ENCODE measurements at places on chromosomes 3 and 15.

DNA sequence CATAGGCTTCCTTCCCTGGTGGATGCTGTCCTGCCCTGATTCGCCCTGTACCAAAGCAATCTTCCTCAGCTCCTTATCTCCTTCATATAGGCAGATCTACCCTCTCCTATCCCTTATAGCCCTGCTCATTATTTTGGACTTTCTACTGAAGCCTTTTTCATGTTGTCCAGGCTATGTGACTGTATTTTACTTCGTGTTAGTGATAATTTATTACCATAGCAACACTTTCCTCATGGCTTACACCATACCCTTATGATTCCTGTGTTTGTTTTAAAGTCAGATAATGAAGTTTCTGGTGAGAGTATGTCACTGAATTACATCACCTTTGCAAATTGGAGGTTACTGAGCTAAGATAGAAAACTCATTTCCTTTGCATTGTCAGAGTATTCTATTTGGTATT, 352.6 kb downstream of the NLGN1 start:
- DNase-seq: no peak

GRCh38 chr3:36409862-36410261, 29.6 kb downstream of the STAC start:
- no peak for DNase-seq

- no peak for DNase-seq
Measured at GRCh38 chr15:59335207-59335786, 37.4 kb downstream of the MYO1E start.

- peak; percentile 49 for DNase-seq
Measured at GRCh38 chr3:113954091-113954685, 6.4 kb downstream of the ZDHHC23 start.

DNA sequence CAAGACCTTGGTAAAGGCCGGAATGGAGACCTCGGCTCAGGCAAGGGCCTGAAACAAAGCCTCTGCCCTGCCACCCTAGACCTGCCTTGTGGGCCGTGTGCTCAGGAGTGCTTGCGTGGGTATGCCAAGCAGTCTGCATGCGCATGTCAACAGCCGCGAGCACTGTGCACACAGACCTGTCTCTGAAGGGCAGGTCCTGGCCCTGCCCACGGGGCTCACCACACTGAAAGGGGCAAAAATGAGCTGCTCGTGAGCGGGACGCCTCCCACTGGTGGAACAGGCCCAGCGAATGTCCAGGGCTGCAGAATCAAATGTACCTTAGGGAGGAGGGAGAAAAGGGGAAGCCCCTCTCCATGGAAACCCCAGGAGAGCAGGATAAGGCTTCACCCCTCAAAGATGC, 44.3 kb upstream of the FGD5 start:
- no peak for DNase-seq

GRCh38 chr3:158652463-158652862, 8.1 kb downstream of the GFM1 start:
- DNase-seq: no peak

GRCh38 chr15:78461171-78461888, 23.3 kb downstream of the IREB2 start:
- no peak for DNase-seq

DNA sequence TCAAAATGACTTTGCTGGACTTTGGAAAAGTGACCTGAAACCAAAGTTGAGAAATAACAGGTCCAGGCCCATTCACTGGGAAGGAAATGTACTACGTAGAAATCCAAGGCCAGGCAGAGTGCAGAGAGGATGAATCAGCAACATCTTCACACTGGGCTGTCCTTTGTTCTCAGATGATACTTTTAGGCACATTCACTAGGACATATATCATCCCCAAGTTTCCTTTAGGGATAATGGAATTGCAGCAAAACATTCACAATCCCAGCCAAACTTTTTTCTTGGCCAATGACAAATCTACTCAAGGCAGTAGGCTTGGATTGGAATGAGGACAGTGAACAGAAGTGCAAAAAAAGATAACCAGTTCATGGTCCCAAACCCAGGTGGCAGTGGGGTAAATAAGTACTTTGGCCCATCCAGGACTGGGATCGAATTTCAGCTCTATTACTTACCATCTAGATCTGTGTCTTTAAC, 75.1 kb downstream of the CLDN11 start:
- no peak for DNase-seq

DNA sequence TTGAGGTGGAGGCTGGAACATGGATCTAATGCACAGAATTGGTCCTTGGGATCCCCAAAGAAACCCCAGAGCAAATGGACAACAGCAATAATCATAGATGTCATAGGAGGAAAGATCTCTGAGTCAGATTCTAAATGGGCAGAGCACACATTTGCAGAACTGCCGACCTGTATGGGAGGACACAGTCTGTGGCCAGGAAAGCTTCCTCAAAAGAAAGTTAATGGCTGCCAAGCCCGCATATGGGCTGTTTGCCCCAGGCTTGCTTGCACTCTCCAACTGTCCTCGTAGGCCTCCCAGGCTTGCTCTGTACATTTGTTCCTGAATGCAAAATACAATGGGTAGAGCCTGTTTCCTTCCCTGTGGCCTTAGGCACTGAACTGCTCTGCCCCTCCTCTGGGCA, 102.0 kb upstream of the PLXNA1 start:
- no peak for DNase-seq

DNA sequence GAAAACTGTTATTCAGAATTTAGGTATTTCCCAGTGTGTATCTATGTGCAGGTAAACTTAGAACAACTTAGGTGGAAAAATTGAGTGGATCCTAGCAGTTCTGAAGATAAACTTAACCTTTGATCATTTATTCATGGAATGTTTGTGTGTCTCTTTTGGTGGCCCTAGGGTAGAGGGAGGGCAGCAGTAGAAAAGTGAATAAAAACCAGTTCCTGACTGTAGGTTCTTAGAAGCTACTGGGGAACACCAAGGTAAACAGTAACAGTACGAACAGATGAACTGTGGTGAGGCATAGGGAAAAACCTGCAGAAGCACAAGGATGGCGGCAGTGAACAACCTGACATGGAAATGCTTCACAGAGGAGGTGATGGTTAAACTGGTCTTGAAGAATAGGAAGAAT, 2.5 kb downstream of the SNRK start:
- DNase-seq: no peak

GRCh38 chr3:55202326-55202725, 274.5 kb upstream of the LRTM1 start:
- no peak for DNase-seq

GRCh38 chr3:43330981-43331380, 44.6 kb downstream of the SNRK start:
- no peak for DNase-seq

- DNase-seq: no peak
Measured at GRCh38 chr15:62026487-62027262, 33.6 kb downstream of the VPS13C start.

GRCh38 chr3:124263168-124263567, 271.2 kb upstream of the ROPN1 start:
- no peak for DNase-seq

DNA sequence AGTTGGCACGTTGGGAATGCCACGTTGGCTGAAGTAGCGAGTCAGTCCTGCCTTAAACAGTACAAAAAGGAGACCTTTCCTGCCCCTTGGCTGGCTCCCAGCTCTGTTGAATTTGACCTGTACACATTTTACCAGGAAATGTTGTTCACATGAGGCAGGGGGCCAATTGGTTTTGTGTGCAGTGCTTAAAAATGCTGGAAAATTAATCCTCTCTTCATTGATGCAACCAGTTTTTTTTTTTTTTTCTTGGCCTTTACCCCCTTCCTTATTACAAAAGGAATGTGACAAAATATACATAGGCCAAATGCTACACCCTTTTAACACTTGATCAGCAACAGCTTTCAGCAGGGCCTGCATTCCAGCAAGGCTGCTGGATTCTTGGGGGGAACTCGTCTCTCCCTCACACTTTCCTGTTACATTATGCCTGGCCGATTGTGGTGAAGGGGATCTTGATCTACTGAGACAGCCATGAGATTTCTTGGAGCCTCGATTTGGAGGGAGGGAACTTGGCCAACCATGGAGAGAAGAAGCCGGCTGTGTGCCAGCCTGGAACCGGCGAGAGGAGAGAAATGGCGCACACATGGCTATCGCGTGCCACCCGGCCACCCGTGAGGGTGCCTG, 93.1 kb downstream of the DNASE1L3 start:
- DNase-seq: no peak

- no peak for DNase-seq
Measured at GRCh38 chr3:58613236-58614132, 36.3 kb upstream of the FAM107A start.

DNA sequence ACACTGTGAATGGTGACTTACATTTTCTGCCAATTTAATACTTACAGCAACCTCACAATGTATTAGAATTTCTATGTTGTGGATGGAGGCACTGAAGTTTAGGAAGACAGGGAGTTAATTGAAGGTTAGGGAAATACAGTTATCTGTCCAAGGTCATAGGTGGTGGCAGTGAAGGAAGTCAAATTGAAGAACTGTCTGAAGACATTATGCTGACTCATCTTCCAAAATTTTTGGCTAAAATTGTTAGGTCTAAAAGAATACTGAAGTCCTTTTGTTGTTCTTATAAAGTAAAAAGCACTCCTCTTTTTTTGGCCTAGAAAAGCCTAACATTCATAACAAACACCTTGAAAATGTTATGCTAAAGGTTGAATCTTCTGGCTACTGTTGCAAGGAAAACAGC, 27.7 kb downstream of the EMC4 start:
- DNase-seq: no peak

- DNase-seq: no peak
Measured at GRCh38 chr3:132800958-132801357, 78.7 kb upstream of the NPHP3 start.

DNA sequence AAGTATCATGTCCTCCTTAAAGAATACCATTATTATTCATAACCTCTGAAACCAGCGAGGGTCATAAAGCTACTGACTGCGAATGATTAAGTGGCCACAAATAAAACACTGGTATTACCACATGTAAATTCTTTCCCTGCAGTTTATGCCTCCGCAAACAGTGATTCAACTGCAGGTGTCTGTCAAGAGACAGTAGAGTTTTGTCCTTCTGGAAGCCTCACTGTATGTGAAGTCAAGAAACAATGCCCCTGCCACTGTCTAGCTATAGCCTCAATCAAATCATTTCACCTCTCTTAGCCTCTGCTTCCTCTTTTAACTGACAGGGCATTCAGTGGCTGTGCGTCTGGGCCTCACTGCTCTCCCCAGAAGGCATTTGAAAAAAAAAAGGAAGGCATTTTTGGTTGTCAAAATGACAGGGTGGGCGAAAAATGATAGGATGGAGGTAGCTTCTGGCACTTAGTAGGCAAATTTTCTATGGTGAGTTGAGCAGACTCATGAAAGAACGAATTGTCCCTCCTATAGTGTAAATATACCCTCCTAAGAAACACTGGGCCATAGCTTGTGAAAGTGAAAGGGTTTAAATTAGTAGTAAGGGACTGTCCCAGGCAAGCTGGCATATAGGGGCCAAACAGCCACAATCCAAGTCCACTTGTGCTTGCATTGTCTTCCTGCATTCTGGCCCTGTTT, 66.7 kb downstream of the FILIP1L start:
- DNase-seq: no peak

DNA sequence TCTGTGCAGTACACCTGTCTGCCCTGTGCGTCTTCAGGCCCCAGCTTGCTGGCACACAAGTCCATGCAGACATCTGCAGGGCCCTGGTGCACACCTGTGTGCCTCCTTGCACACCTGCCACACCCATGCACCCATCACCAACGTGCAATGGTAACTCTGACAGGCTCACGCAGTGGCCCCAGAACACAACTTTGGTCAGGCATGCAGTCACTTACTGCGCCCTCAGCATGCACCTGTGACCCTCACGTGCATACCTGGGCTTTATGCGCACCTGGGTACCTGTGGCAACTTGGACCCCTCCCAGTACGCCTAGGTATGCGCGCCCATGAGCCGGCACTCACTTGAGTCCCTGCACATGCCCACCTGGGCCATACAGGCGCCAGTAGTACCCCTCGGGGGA, 1.7 kb downstream of the PLXND1 start:
- no peak for DNase-seq

- DNase-seq: no peak
Measured at GRCh38 chr3:31486865-31487533, 45.7 kb upstream of the STT3B start.

GRCh38 chr3:97066531-97066930, 252.1 kb downstream of the EPHA6 start:
- DNase-seq: no peak
